ENCODE measurements at places on chromosomes 11 and 22.

- DNase-seq, result no peak
Observed at GRCh38 chr22:19197997-19198865, 19.7 kb upstream of the SLC25A1 start.

DNA sequence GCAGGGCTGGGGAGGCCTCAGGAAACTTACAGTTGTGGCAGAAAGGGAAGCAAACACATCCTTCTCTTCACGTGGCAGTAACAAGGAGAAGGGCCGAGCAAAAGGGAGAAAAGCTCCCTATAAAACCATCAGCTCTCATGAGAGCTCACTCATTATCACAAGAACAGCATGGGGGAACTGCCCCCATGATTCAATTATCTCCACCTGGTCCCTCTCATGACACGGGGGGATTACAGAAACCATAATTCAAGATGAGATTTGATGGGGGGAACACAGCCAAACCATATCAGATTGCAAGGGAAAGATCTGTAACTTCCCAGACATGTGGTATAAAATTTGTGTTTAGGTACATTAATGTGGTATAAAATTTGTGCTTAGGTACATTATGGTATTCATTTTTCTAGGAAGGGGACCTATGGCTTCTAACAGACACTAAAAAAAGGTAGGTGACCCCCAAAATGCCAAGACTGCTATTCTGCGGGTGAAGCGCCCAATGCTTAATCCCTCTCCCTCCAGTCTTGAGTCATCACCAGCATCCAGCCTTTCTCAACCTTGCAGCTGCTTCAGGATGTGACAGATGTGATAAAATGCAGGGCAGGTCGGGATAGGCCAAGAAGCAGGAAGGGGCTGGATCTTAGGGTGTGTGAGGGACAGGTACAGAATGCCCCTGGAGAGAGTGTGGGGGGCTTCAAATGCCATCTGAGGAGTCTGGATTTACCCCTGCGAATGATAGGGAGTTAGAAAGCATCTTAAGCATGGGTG lies 57.7 kb upstream of the AMPD3 start:
- no peak for DNase-seq

- DNase-seq, result no peak
Observed at GRCh38 chr11:66365711-66366619, 5.6 kb downstream of the SLC29A2 start.

DNA sequence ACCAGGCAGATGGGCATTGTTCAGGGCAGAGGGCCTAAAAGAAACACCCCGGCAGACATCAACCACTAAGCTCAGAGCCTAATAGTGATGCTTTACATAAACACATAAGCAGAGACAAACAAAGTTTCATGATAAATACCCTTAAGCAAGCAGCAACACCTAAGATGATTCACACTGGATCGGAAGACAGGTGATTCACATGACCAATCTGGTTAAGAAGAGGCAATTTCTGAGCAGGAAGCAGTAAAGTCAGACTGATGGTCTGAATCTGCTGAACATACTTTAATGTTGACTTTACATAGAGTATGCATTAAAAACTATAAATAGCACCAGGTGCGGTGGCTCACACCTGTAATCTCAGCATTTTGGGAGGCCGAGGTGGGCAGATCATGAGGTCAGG lies 56.1 kb downstream of the SYN3 start:
- no peak for DNase-seq

DNA sequence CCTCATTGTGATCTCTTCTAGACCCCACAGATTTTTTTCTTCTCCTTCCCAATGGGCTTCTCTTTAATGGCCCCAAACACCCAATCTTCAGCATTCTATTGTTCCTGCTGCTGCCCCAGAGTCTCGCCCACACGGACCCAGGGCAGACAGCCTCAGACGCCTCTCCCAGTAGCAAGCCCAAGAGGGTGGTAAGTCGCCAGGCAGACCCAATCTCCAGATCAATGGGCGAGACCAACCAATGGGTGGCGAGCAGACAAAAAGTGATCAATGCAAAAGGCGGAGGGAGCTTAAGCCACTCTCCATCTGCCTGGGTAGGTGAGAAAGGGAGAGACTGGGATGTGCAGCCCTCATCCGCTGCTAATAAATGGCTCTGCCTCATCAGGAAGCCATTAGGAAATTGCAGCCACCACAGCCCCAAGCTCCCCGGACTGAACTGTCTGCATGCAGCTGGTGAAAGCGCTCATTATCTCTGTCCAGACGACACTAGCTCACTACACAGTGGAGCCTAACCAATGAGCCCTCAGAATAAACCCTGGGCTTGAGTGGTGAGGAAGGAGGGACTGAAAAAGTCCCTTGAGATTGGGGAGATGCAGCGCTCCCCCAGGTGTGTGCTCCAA lies 81.8 kb downstream of the ETS1 start:
- DNase-seq, result no peak

GRCh38 chr11:44542372-44542771 lies 23.1 kb upstream of the CD82 start:
- DNase-seq, result no peak

DNA sequence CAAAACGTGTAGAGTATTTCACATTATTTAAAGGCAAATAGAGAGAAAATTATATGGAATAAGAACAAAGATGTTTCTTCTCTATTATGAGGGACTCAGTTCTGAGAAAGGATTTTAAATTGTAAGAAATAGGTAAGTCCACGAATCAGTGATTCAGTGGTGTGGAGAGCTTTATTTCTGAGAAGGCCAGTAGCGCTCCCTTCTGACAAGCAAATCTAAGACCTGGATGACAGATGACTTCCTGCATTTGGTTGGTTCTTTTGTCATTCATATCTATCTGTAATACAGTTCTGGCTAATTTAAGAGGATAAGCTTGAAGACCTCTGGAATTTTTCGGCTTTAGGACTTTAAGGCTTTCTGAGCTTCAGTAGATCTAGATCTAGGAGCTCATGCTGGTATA lies 7.0 kb downstream of the CD3E start:
- DNase-seq, result no peak

GRCh38 chr11:114183044-114183511 lies 113.1 kb upstream of the NNMT start:
- DNase-seq, result peak; percentile 87

GRCh38 chr11:68472778-68473177 lies 12.2 kb downstream of the PPP6R3 start:
- no peak for DNase-seq

- no peak for DNase-seq
Observed at GRCh38 chr11:75813622-75814039, 1.4 kb upstream of the UVRAG start.

GRCh38 chr11:70203751-70204465 lies 812 bp downstream of the FADD start:
- DNase-seq, result peak; percentile 94

DNA sequence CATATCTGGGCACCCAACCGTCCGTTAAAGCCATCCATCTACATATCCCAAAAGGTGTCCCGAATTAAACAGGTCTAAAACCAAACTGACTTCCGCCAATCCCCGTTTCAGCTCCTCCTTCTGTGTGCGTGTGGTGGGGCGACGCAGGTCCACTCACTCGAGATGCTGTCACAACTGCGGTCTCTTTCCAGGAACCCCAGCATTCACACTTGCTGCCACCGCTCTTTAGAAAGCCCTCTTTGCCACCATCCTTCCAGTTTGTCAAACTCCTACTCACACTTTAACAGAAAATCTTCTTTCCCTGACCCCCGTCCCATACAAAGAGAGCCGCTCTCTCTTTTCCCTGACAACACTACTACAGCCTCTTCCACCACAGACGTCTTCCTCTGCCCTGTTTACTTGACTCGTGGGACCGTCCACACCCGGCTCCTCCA lies 467 bp downstream of the ESS2 start:
- peak; percentile 74 for DNase-seq

DNA sequence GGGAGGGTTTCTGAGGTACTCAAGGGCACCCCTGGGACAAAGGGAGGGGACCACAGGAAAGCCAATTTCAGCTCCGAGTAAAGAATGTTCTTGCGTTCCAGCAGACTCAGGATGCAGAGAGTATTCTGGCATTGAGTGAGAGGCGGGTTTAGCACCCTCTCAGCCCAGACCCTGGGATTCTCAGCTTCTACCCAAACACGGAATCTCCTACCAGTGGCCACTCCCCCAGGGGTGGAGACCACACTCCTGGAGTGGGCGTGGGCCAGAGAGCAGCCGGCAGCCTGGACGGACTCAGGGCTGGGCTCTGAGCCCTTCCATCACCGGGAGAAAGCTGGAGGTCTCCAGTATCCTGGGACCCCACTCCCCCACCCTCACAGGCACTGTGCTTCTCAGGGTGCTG lies 26.1 kb upstream of the TTLL12 start:
- no peak for DNase-seq

DNA sequence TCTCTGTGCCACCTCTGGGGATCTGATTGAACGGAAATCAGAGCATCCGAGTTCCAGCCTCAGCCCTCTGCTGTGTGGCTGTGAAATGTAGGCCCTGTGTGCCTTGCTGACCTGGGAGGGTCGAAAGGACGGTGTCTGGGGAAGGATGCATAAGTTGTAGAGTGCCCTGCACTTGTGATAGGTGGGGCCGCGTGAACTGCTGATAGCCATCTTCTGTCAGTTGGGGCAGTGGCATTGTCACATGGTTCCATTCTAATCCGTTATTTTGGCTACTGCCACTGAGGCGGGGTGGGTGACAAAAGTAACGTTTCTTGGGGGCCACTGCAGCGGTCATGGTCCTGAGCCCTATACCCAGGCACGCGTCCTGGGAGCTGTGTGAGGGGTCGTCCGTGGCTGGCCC lies 63.4 kb downstream of the LRP5 start:
- DNase-seq, result no peak

DNA sequence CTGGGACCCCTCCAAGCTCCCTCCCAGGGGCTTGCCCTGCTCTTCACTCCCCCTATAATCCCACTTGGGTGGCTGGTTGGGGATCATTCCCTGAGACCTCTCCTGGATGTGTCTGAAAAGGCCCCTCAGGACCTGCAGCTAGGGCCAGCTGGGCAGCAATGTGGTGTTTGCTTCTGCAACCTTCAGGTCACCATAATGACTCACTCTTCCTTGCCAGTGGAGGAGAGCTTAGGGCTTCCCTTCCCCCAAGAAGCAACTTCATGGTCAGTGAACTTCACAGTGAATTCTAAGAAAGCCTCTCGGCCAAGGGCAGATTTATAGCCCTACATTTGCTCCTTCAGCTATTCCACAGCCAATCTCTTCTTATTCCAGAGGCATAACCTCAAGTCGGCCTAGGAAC lies 45.1 kb upstream of the TSPAN18 start:
- no peak for DNase-seq

DNA sequence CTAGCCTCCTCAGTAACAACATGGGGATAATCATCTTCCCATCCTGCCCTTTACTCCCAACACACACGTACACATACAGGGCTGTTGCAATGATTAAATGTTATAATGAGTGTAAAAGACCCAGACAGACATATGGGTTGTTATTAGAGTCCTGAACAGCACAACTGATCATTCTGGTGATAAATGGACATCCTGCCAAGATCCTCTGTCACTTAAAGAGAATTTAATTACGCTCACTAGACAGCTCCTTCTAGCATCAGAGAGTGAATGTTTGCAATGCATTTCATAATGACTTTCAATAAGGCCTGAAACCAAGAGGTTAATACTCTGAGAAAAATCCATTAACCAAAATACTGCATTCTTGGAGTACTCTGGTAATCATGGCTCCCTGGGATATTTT lies 115.8 kb downstream of the KCNC1 start:
- no peak for DNase-seq

- no peak for DNase-seq
Observed at GRCh38 chr11:99148352-99148751, 127.6 kb downstream of the CNTN5 start.

DNA sequence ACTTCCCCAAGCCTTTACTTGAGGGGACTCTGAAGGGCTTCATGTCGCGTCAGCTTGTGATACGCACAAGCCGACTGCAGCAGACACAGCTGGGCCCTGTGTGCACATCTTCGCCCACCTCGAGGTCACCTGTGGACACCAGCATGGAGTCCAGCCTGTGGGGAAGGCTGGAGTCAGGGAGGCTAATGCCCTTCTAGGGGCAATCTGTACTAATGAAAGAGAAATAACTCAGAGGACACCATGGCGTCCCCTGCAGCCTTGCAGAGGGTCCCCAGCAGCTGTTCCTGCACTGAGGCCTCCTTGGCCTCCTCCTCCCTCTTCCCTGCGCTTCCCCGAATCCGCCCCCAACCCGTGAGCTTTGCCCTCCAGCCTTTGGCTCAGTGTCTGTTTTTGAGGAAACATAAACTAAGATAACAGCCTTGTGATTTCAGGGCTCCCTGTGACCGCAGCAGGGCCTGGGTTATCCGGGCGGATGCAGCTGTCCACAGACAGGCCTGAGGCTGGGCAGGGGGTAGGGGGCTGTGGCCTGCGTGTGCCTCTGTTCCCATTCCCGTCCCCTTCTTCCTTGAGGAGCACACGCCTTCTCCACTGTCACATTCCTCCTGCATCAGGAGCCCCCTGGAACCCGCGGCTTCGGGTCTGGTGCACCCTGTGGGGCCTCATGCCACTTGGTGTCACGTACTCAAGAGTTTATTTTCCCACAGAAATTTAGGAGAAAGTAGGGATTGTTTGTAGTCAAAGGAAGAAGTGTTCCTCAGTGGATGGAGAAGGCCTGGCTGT lies 25.0 kb downstream of the KRTAP5-5 start:
- peak; percentile 19 for DNase-seq

GRCh38 chr11:46254133-46254491 lies 23.4 kb upstream of the CREB3L1 start:
- peak; percentile 53 for DNase-seq

Measured in activated effector memory CD4-positive, alpha-beta T cell treated with anti-CD3 and anti-CD28 coated beads, Interleukin-2, amount 50 U/mL, for 16 hours (primary cell).